ENCODE measurements at places on chromosomes 13 and 19.

- DNase-seq, result no peak
These were observed 4.7 kb downstream of the IFT88 start for GRCh38 chr13:20571676-20572075.

DNA sequence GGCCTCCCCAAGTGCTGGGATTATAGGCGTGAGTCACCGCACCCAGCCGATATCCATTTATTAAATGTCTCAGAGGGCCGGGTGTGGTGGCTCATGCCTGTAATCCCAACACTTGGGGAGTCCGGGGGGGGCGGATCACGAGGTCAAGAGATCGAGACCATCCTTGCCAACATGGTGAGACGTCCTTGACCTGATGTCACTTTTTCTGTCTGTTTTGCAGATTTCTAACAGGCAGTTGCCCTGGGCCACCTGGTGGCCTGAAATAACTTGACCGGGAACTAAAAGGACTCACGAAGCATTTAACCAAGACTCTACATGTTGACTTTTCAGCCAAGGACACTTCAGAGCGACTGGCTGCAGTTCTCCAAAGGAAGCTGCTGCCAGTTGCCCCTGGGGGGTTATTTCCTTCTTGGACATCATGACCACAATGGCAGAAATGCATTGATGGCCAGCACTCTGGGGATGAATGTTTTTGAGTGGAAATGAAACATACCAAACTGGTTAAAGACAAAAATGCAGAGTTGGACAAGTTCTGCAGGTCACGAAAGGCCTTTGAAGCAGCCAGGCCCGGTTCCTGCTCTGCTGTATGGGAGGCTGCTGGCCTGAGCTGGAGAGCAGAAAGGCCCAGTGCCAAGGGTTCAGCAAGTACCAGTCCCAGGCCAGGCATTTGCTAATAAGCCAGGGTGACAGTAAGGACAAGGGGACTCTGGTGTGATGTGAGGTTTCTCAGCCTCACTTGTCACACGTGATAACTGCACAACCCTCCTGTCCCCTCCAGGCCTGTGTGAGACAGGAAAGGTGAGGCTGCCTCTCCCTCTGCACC lies 8.3 kb downstream of the ZNF837 start:
- DNase-seq, result no peak

- DNase-seq, result no peak
These were observed 207.4 kb upstream of the SOX1 start for GRCh38 chr13:111859354-111860230.

DNA sequence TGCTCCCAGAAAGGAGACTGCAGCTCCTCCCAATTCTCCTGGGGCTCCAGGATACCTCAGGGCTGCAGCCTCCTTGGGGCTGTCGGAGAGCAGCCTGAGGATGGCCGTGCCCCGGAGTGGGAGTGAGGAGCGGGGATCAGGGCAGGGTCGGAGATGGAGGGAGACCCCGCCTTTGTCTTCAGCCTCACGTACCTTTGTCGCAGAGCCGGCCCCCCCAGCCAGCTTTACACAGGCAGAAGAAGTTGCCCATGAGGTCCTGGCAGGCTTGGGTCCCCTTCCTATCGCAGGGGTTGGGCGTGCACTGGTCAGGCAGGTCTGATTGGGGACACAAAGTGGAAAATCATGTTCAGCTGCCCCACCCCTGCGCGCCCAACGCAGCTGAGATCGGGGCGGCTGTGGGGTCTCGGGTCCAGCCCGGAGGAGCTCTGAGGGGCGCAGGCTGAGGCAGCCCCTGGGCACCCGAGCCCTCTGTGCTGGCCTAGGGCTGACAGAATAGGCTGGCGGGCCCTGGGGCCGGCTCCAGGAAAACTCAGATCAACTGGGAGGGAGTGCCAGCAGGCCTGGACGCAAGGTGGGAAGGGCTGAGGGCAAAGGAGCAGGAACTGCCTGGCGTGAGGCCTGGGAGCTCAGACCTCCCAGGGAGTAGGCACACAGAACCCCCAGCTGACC lies 24.2 kb downstream of the GAS6 start:
- no peak for DNase-seq

DNA sequence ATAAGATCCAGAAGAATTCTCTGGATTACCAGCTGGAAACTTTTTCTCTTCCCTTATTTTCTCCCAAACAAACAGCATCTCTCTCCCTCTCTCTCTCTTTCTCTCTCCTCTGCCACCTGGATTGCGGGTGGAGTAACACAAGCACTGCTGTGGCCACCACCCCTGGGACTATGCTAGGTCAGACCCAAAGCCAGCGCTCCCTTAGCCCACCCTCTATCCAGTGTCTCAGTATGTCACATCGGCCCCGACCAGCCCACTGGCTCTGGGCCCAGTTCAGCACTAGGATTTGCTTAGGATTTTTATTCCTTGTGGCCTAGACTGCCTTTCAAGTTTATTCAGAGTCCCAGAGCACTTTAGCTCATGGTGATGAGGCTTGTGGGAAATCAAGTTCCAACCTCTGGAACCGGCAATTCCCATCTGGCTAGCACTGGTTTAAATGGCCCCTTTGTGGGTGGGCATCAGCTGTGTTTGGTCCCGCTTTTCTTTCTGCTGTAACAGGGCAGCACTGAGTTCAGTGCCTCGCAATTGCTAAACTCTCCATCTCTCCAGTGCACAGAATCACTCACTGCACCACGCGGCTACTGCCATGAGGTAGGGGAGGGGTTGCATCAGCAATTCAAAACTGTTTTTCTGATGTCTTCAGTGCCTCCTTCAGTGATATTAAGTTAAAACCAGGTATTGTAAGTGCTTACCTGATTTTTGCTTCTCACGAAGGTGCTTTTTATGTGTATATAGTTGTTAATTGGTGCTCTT lies 1623.1 kb downstream of the SLITRK5 start:
- DNase-seq, result no peak

DNA sequence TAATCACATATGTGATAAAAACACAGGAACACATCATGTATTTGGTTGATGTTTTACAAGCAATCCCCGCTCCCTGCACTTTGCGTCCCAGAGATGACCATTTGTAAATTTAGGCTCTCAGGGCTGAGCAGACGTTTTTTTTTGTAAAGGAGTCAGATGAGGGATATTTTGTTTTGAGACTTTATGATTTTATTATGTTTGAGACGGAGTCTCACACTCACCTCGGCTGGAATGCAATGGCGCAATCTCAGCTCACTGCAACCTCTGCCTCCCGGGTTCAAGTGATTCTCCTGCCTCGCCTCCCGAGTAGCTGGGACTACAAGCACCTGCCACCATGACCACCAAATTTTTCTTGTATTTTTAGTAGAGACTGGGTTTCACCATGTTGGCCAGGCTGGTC lies 1.4 kb downstream of the TLE6 start:
- no peak for DNase-seq

- DNase-seq, result peak; percentile 30
These were observed 102.8 kb downstream of the STARD13 start for GRCh38 chr13:33182729-33183128.

GRCh38 chr13:110916301-110917142 lies 1.7 kb upstream of the ANKRD10 start:
- DNase-seq, result no peak

GRCh38 chr13:29802621-29803020 lies 47.8 kb downstream of the UBL3 start:
- DNase-seq, result no peak

DNA sequence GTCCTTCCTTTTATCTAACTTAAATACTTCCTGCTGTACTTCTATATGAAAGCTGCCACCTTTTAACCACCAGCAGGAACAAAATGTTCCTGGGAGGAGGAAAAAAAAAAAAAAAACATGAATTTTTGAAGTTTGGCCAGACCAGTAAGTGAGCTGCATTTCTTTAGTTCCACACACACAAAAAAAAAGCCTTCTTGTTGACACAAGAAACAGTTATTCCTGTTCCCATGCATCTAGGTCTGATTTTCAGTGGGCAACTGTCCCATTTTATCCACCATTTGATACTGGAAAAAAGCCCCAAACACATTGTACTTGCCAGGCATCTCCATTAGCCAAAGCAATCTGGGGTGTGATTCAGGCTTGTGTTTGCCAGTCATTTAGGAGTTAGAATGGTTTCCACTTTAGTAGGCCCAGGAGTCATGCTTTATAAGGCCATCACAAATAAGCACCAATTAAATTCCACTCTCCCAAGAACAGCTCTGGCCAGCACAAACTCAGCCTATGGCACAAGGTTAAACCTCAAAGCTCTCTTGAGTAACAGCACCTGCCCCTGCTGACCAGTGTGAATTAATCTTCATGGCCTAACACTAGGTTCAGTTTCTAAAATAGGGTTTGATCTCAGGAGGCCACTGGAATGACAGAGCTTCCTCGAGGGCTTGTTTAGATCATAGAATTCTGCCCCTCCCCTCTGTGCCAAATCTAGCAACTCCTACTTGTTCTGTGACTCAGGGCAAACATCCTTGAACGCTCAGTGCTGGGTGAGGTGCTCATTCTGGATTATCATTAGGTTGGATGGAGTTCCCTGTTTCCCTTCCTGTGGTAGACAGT lies 67.1 kb downstream of the NUFIP1 start:
- no peak for DNase-seq

GRCh38 chr19:46471811-46472543 lies 614 bp upstream of the PNMA8A start:
- DNase-seq, result no peak

- DNase-seq, result no peak
These were observed 660.9 kb downstream of the LIG4 start for GRCh38 chr13:107554460-107554859.

- DNase-seq, result no peak
These were observed 199.6 kb downstream of the KLF5 start for GRCh38 chr13:73258406-73258805.

- DNase-seq, result no peak
These were observed 7.0 kb downstream of the POU4F1 start for GRCh38 chr13:78596399-78596735.

DNA sequence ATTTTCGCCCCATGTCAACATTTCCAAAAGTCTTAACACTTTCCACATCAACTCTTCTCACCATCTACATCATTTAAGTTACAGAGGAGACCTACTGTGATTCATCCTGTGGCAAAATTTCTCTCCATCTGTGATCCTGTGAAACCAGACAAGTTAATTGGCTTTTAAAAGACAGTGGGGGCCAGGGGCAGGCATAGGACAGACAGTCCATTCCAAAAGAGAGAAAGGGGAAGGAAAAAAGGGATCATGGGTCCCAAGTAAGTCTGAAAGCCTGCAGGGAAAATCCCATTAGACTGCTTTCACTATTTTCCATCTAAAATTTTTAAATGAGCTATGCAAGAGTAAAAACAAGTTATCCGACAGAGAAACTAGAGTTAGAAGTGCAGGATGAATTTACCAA lies 121.0 kb downstream of the MRPL57 start:
- DNase-seq, result no peak

DNA sequence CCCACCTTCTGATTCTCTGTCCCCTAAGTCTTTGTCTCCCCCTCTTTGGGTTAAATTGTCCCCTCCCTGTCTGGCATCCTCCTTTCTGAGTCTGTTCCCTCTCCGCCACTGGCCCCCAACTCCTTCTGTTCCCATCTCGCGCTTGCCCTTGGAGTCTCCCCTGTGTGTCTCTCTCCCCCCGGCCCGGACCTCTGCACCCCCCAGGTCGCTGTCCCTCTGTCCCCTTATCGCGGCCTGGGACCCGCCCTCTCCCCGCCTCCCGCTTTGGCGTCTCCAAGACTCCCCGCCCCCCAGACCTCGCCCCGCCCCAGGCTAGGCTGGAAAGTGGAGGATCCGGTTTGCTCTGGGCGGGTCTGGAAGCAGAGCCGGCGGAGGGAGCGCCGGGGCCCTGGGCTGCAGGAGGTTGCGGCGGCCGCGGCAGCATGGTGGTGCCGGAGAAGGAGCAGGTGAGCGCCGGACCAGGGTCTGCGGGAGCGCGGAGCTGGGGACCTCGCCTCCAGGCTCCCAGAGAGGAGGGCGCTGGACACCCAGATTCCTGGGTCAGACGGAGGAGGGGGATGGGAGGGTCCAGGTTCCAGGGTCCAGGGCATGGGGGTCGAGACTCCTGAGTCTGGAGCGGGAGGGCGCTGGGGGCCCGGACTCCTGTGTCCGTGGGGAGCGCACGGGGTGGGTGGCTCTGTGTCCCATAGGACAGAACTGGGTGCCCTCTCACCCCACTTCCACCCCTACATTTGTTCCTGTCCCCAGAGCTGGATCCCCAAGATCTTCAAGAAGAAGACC lies at the start of gene TRPM4:
TRPM4 (plus strand) TSS at position 348 of the 780 bp plus-strand sequence; CDS start at position 423, 75 bp downstream.
- peak; percentile 29 for DNase-seq

DNA sequence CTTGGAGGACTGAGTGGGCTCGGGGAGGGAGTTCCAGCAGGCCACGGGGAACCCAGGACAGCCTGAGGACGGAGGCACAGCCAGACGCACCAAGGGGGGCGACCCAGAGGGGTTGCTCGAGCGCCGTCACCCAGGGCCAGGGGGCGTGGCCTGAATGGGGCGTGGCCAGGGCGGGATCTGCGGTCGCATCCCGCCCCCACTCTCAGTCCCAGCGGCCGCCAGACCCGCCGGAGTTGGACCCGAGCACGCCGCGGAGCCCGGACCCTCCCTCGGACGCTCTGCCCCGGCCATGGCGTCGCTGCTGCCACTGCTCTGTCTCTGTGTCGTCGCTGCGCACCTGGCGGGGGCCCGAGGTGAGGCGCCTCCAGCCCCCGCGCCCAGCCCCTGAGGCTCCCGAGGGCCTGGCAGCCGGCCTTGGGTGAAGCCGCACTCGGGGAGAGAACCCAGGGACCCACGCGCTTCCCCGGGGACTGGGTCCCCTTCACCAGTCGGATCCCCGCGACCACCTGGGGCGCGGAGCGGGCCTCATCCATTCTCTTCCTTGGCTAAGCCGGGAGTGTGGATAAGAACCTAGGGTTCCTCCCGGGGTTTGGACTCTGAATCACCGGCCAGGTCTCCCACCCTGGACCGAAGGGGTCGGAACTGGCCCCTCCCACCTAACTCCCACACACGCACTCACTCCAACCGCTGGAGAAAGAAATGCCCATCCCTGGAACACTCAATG lies at the start of gene CILP2:
CILP2 (plus strand) TSS at position 205 of the 724 bp plus-strand sequence; CDS start at position 290, 85 bp downstream.
- no peak for DNase-seq

GRCh38 chr13:43877766-43878165 lies 1.8 kb downstream of the CCDC122 start:
- DNase-seq, result peak; percentile 63

DNA sequence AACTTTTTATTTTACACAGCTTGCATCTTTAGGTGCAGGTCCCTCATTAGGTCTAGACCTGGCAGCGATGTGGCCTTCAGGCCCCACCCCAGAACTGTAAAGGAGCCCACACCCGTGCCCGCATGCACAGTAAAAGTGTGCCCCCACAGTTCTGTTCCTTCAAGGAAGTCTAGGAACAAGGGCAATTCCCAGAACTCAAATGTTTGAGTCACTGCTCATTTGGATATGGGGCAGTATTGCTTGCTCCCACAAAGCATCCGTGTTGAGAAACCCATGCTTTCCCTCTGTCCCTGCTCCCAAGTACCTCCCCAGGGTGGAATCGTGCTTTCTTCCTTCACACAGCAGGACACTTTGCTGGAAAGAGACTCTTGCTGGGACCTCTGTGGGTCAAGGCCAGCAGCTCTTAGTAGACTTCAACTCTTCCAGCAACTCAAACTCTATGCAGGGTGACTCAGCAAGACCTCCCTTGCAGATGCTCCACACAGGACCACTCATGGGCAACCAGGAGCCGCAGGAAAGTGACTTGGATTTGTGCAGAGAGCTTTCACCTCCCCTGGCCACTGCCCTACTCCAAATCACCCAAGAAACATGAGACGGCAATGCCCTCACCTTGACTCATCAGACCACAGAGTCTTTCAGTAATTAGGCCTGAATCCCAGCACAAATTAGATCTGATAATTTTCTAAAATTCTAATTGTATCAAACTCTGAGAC lies 12.3 kb downstream of the SLC7A1 start:
- DNase-seq, result no peak
